ENCODE measurements at places on chromosomes 12 and 14. TPM values are rescaled to one million over a fixed set of nuclear protein-coding genes. Genes with fewer than 3 reads are reported as not detected.

DNA sequence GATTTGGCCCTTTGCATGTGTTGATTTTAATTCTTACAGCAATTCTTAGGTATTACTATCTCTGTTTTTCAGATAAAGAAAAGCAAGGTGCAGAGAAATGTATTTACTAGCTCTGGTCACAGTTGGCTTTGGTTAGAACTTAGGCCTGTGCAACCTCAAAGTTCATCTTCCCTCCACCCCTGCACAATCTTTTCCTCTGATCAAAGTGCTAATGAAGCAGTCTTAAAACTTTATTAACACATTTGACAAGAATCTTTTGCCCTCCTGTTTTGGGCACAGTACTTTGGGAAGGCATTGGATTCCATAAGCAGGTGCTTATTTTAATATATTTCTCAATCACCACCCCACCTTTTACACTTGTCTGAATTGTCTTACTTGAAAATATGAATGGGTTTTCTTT is 2.7 kb downstream of the IRAK4 start:
- no peak for DNase-seq

DHRS2 gene
- not detected for polyA plus RNA-seq

- no peak for DNase-seq
Observed at GRCh38 chr14:71183876-71184689, 276.8 kb downstream of the PCNX1 start.

DNA sequence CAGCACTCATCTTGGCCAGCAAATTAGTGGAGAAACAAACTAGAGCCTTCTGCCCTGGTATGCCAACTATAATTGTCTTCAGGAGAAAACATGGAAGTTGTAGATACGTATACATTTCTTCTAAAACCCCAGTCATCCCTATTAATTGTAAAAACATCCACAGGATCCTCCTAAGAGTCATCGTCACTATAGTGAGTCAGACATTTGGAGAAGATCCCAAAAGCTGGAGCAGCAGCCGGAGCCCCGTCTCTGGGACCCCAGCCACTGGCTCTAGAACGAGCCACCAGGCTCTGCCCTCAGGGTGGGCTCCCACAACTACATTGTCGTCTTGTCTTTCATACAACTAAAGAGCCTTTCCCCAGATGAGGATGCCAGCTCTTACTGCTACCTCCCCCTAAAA is 15.5 kb downstream of the PRKAB1 start:
- no peak for DNase-seq

DNA sequence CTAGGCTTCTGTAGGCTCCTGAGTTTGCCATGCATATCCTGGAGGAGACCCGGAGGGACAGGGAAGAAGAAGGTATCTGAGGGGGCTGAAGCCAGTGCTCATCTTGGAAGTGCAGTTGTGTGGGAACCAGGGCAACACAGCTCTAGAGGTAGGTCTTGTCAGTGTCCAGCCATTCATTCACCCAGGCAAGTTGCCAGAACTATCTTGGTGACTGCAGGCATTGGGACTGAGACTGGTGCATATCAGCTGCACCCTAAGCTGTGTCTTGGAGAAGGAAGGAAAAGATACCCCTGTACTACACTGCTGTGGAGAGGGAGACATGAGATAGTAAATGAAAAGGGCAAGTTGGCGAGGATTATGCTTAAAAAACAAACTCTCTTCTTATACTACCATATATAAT is 4.9 kb upstream of the WIF1 start:
- DNase-seq, result no peak

DNA sequence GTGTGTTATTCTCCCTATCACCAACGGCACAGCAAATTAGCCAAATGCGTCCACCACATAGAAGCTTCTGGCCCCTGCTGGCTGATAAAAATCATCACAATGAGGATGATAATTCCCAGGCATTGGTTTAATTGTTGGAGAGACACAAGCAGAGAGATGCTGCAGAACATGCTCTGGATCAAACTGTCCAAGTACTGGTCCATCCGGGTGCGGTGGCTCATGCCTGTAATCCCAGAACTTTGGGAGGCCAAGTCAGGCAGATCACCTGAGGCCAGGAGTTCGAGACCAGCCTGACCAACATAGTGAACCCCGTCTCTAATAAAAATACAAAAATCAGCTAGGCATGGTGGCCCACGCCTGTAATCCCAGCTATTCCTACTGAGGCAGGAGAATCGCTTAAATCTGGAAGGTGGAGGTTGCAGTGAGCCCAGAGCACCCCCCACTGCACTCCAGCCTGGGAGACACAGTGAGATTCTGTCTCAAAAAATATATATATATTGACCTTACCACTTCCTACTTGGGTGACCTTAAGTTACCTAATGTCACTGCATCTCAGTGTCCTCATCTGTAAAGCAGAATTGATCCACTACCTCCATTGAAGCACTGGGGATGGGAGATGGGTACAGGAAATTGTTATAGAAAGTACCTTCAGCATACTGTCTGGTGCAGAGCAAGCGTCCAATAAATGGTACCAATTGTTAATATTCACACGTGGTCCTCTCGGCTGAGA is 83.7 kb upstream of the EGLN3 start:
- DNase-seq, result no peak

- no peak for DNase-seq
Observed at GRCh38 chr14:79749065-79749464, 462.2 kb downstream of the DIO2 start.
